ENCODE measurements at places on chromosomes 16 and 17.
A peak's percentile ranks its signal among the peaks of the same experiment; 100 is the strongest.

GRCh38 chr16:61471737-61472136 lies 564.5 kb downstream of the CDH8 start:
- no peak for DNase-seq

GRCh38 chr17:39996800-39997199 lies 16.2 kb downstream of the PSMD3 start:
- no peak for DNase-seq

GRCh38 chr17:72890711-72891110 lies 201.8 kb downstream of the SLC39A11 start:
- DNase-seq: no peak

- no peak for DNase-seq
Observed at GRCh38 chr17:58107306-58107705, 24.1 kb downstream of the DYNLL2 start.

- DNase-seq: no peak
Observed at GRCh38 chr17:1878419-1879121, 48.8 kb downstream of the RPA1 start.

- no peak for DNase-seq
Observed at GRCh38 chr16:82364690-82365089, 194.7 kb upstream of the MPHOSPH6 start.

GRCh38 chr16:88639231-88640038 lies 1.1 kb downstream of the IL17C start:
- no peak for DNase-seq

DNA sequence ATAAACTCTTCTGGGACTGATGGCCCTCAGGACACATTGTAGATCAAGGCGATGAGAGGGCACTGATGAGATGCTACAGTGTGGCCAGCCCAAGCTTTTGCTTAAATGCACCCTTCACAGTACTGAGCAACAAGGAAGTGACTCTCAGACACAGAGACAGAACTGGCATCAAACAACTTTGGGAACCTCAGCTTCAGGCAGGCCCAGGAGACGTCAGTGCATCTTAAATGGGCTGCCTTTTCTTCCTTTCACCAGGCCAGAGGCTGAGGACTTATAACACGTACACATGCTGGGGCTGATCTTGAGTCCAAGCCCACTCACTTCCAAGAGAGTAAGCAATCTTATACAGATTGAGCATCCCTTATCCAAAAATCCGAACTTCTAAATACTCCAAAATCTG lies 386.1 kb upstream of the C16orf82 start:
- no peak for DNase-seq

GRCh38 chr17:64300699-64300965 lies 37.6 kb upstream of the TEX2 start:
- DNase-seq: no peak

GRCh38 chr16:85127379-85127723 lies 15.1 kb upstream of the CIBAR2 start:
- DNase-seq: no peak

DNA sequence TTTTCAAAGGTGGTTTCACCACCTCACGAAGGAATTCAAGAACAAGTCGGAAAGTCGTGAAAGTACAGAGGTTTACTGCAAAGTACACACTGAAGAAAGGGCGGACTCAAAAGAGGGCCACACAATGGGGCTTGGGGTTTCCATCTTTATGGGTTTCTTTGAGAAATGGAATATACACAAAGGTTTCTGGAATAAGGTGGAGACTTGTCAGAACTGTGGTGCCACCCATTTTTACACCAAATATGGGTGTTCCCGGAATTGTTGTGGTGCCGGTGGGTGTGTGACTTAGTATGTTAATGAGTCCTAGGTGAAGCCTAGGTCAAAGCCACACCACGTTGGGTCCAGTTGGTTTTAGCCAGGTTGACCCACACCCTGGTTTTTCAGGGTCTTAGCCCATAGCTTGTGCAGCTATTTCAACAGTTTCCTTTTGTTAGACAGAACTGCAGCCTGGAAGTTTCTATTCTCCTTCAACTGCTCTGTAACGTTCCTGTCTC lies 567 bp upstream of the GCSH start:
- no peak for DNase-seq

DNA sequence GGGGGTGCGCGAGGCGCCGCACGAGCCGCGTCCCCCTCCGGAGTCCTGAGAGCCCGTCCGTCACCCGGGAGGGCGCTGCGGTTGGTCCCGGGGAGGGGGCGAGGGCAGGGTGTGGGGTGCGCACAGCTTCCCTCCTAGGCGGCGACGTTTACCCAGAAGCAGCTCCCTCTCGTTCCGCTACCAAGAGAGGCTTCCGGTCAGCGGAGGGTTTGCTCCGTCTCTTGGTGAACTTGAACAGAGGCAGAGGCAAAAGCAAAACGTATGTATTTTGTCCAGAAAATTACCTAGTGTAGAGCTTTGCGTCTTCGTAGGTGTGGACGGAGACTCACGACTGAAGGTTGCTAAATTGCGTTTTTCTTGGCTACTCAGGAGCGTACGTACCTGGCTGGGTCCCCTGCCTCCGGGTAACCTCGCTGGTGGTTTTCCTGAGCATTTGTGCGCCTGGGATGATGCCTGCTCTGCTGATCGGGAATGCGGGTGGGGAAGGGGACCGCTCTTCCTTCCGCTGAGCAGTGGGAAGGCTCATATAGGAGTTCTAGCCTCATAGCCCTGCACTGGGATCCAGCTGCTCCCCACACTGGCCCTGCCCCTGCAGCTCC lies 833 bp downstream of the WSCD1 start:
- no peak for DNase-seq

DNA sequence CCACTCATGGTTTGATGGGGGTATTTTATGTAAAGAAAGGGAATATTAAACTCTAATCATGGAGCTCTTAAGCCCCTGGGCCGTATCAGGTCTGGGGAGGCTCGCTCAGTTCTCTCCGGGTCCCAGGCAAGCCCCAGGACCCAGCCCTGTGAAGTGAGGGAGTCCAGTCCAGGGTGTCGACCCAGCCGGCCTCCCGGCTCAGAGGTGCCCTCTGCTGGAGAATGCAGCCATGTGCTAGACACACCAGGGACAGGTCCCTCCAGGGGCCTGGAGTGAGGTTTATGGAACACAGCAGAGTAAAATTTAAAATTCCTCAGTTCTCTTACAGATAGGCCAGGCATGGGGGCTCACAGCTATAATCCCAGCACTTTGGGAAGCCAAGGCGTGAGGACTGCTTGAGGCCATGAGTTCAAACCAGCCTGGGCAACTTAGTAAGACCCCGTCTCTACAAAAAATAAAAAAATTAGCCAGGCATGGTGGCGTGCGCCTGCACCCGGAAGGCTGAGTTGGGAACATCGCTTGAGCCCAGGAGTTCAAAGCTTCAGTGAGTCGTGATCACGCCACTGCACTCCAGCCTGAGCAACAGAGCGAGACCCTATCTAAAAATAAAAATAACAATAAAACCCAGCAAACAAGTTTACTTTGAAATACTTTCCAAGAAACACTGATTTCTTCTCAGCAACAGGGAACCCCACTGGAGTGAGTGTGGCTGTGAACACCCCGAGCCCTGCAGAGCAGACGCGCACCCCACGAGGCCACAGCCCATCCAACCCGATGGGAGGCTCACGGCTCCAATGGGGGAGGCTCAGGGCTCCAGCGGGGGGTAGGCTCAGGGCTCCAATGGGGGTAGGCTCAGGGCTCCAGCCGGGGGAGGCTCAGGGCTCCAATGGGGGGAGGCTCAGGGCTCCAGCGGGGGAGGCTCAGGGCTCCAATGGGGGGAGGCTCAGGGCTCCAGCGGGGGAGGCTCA lies 72.2 kb downstream of the ZNF778 start:
- peak; percentile 77 for DNase-seq

DNA sequence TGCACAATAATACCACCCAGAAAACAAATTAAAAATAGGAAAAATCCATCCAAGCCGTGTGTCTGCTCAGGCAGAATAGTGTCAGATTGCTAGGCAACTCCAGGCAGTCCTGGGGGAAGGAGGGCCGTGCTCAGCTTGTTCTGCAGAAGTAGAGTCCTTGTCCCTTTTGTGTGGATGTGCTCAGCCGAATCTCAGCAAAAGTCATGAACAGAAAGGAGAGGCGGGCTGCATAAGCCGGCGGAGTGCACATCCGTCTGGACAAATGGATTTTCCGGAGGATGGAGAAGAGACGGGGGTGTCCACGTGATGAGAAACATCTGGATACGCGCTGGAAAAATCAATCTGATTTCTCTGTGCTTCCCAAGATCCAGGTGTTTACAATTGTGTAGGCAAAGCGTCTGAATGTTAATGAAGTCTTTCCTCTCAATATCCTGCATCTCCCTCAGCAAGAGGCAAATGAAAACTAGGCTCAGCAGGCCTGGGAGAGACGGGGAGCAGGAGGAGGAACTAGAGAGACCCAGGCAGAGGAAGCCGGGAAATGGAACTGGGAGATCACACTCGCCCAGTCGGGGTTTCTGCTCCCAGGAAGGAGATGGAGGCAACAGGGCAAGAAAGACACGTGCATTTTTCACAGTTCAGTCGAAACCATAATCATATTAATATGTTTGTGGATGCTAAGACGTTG lies 7.7 kb upstream of the RBFOX3 start:
- DNase-seq: no peak

- DNase-seq: no peak
Observed at GRCh38 chr17:42598905-42599304, 10.3 kb downstream of the RETREG3 start.

- no peak for DNase-seq
Observed at GRCh38 chr17:77641718-77642117, 316.8 kb upstream of the TNRC6C start.

GRCh38 chr17:77186141-77186604 lies 45.4 kb downstream of the SEC14L1 start:
- DNase-seq: no peak

DNA sequence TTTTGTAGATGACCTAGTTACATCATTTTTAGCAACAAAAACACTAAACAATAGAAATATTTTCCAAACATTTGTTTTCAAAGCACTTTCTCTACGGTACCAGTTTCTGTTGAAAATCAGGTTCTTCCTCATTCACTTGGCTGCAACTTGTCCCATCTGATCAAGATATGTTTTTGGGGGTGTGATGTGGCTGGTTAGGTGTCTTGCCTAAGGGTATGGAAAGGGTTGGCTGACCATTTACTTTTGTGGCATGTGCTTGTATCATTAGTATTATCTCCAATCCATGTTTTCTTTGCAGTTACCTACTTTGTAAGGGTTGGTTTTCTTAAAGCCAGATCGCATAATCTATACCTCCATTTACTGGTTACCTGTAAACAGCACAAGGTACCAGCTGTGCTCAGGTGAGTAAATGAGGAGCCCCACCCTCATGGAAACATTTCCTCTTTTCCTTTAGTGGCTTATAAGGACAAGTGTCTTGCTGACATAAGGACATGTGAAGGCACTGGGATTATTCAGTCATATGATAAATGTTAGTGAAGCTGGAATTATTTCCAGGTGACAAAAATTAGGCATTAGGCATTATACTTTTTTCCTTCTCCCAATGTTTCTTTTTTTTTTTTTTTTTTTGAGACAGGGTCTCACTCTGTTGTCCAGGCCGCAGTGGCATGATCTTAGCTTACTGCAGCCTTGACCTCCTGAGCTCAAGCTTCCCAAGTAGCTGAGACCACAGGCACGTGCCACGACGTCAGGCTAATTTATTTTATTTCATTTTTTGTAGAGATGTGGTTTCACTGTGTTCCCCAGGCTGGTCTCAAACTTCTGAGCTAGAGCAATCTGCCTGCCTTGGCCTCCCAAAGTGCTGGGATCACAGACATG lies 162.0 kb downstream of the CCDC182 start:
- no peak for DNase-seq

DNA sequence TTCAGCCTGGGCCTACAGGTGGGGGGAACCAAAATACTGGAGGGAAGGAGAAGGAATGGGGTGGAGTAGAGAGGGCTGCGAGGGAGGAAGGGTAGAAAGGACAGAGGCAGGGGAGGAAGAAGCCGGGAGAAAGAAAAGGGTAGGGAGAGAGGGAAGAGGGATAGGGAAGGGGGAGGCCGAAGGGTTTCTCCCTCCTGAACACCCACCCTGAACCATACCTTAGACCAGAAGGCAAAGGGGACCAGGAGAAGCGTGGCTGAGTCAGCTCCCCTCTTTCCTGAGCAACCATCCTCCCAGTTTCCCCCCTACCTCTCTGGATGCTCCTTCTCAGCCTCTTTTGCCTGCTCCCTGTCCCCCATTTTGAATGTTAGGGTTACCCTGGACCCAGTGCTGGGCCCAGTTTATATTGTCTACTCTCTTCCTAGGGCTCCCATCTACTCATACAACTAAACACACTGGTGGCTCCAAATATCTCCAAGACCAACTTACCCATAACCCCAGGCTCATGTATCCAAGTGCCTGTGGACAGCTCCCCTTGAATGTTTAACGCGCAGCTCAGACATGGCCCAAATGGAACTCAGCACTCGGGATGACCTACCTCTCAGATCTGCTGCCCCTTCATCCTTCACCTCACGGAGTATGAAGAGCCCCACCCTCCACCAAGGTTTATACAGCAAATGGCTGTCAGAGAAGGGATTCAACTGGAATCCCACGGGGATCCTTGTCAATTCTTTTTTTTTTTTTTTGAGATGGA lies 7.8 kb downstream of the TSPOAP1 start:
- no peak for DNase-seq

DNA sequence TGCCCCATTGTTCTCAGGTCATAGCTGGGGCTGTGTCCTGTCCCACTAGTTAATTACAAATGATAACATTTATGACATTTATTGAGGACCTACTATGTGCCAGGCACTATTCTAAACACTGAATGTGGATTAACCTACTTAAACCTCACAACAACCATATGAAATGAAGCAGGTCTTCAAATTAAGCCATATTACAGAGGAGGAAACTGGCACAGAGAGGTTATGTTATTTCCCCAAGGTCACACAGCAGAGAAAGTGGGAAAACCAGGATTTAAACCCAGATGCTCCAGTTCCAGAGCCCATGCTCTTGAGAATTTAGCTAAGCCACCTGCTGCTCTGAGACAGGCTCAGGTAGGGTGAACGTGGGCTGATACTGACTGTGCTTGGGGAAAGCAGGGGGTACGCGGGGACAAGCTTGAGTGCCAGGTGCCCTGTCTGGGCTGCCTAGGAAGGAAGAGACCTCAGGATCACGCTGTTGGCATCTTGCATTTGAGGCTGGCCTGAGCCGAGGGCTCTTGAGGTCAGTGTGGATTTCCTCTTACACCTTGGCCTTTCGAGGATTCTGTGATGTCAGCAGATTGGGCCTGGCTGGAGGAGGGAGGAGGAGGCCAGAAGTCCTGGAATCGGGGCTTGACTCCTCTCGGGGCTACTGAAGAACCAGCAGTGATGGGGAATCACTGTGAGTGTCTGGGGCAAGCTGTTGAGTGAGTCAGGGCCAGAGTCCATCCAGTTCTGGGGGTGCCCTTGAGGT lies 8.9 kb downstream of the SPNS2 start:
- DNase-seq: no peak

All from ascending aorta (tissue), 2 donors.